ENCODE measurements at places on chromosomes 13 and 19.

DNA sequence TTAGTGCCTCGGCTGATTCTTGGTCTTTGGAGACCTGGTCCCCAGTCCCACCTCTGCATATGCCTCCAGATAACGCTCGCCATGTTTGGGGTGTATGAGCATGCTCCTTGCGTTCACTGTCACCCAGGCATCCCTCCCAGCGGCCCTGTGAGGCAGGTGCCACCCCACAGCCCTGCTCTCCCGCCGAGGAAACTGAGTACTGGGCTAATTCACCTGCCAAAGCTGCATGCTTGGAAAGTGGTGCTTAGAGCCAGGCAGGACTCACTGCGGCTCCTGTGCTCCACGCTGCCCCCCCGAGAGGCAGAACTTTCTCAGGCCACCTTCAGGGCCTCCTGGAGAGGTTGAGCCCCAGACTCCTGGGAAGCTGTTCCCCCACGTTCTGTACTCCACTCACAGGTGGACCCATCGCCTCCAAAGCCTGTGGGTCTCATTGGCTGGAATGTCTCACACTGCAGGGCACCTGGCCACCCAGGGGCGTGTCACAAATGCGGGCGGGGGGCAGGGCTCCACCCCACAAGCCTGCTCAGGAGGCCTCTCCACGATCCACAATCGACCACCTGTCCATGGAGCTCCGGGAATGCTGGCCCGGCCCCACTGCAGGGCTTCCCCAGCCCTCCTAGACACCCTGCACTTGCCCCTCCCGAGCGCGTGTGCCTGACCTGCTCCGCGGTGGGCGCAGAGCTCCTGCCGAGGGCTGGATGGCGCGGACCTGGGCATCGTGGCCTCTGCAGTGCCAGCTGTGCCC lies 64.6 kb downstream of the ATP11A start:
- DNase-seq, result no peak

DNA sequence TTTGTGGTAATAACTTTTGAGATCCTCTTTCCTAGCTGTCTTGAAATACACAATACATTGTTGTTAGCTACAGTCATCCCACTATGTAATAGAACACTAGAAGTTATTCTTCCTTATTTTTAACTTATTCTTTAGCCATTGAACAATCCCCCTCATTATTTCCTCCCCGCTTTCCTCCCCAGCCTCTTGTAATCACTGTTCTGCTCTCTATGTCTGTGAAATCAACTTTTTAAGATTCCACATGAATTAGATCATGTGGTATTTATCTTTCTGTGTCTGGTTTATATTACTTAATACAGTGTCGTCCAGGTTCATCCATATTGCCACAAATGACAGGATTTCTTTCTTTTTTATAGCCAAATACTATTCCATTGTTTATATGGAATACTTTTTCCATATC lies 72.9 kb downstream of the SLC10A2 start:
- DNase-seq, result no peak

GRCh38 chr19:16272945-16273344 lies 51.7 kb upstream of the KLF2 start:
- DNase-seq, result no peak

GRCh38 chr19:16303755-16304154 lies 20.9 kb upstream of the KLF2 start:
- no peak for DNase-seq

GRCh38 chr19:5530701-5531100 lies 37.1 kb downstream of the TINCR start:
- DNase-seq, result no peak

DNA sequence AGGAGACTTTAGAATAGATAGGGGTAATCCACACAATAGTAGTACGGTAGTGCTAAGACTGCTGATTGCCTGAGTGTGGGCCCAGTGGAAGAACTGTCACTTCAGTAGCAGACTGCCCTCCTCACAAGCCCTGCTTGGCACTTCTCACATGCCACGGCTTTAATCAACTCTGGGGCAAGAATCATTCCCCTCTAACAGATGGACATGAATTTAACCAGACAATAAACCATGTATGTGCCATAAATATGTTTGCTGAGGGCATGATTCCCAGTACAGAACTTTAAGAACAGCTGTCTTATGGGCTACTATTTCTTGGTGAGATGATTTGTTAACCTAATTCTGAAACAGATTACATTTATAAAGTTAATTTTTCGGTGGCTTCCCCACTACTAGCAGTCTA lies 22.0 kb downstream of the DPY19L3 start:
- no peak for DNase-seq

DNA sequence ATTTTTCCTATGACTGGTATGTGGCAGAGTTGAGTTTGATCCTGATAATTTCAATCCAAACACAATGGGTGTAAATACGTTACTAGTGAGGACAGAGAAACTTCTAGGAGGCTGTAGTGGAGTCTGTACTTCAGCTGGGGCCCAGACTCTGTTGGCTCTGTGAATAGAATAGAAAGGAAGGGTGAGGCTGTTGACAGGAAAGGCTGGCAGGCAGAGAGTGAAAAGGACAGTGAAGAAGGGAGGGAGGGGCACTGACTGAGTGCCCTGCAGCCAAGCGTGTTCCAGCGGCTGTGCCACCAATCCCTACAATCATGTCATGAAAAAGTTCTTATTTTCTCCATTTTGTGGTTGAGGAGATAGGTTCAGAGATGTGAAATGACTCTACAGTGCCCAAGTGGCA lies 80.5 kb downstream of the MBNL2 start:
- DNase-seq, result no peak

DNA sequence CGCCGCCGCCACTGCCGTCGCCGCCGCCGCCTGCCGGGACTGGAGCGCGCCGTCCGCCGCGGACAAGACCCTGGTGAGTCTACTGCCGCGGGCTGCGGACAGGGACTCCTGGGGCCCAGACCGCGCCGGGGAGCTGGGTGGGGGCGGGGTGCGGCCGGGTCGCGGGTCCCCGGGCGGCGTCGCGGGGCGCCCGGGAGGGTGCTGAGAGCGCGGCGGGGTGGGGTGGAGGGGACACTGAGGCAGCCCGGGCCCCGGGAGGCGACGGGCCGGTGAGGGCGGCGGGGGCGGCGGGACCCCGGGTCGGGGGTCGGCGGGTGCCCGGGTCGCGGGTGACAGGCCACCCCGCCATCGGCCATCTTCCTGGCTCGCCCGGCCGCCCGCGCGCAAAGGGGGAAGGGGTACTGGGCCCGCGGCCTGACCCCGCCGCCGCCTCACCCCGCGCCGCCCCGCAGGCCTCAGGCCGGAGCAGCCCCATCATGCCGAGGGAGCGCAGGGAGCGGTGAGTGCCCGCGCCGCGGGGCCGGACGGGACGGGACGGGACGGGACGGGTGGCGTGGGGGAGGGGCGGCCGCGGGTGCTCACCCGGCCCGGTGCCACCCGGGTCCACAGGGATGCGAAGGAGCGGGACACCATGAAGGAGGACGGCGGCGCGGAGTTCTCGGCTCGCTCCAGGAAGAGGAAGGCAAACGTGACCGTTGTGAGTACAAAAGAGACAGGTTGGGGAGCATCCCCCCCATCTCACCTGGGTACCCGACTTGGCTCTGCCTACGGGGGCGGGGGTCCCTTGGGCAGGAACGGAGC lies 489 bp downstream of the CCNE1 start:
- no peak for DNase-seq

- DNase-seq, result no peak
These were observed 68.4 kb downstream of the F2RL3 start for GRCh38 chr19:16957151-16957701.

GRCh38 chr19:55694241-55694655 lies 19.2 kb downstream of the EPN1 start:
- DNase-seq, result no peak

DNA sequence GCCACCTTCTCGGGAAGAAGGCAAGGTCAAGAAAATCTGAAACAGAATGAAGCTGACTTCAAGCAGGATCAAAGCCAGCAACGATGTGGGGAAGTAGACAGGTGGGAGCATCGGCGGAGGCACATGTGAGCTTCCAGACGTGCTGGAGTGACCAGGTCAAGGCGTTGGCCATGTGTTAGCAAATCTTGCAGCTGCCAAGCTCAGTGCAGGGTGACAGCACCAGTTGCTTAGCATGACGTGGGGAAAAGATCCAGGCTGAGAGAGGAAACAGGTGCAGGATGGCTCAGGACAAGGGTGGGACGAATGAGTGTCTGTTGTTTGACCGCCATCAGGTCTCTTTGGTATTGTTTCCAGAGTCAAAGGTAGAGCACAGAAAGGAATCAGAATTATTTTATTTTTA lies 92.3 kb downstream of the TNFSF13B start:
- DNase-seq, result no peak

DNA sequence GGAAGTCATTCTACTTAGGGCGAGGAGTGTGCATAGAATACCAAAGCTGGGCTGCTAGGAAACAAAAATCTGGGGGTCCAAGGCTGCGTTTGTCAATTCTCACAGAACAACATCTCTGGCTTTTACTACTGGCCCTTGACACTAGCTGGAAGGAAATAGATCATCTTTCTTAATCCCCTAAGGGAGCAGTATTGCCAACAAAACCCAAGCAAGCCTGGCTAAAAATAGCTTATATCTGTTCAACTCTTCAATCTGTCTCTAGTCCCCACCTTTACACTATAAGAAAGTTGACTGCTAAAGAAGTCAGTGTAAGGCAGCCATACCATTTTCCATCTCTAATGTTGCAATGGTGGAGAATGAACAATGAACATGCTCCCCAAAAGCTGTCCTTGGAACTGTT lies 107.8 kb upstream of the SPRY2 start:
- no peak for DNase-seq

GRCh38 chr19:28486926-28487325 lies 726.0 kb downstream of the UQCRFS1 start:
- no peak for DNase-seq

DNA sequence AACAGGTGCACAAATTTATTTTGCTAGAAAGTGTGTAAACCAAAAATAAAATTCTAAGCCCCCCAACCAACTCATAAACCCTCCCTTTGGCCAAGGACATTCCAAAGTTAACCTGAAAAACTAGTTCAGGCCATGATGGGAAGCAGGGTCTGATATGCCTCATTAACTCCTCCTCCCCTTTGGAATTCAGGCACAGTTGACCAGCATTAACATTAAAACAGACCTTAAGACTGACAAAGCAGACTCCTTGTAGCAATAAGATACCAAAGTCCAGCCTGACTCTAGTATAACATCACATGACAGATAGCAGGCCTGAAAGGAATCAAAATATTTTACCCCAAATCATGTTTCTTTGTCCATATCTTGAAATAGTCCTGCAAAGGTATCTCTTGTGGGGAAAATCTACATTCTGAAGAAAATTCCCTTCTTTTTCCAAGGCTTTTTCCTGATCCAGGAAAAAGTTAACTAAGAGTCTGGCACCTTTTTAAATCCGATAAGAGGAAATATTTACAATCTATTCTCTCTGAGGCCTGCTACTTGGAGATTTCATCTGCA lies 19.7 kb downstream of the NEK5 start:
- no peak for DNase-seq
